Fibroblast of skin of right biceps (primary cell): ENCODE measurements at places on chromosomes 4 and X.
A peak's percentile ranks its signal among the peaks of the same experiment; 100 is the strongest.

DNA sequence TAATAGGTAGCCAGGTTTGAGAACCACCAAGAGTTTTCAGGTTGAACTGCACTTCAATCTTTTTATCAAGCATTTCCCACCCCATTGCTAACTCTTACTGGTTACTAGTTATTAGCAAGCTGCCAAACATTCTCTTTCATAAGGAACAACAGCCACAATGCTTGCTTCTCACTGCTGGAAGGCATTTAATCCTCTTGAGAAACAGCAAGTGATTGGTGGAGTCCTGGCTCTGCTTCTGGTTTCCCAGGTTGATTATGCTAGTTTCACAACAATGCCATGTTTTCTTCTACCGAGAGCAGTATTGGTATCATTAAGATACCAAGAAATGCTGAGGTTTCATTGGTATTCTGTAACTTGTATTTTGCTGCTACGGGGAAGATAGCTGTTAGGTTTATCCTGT is 32.2 kb upstream of the TXLNG start:
- no peak for DNase-seq

- no peak for DNase-seq
These were observed 123.5 kb downstream of the DCHS2 start for GRCh38 chr4:154368060-154368459.

DNA sequence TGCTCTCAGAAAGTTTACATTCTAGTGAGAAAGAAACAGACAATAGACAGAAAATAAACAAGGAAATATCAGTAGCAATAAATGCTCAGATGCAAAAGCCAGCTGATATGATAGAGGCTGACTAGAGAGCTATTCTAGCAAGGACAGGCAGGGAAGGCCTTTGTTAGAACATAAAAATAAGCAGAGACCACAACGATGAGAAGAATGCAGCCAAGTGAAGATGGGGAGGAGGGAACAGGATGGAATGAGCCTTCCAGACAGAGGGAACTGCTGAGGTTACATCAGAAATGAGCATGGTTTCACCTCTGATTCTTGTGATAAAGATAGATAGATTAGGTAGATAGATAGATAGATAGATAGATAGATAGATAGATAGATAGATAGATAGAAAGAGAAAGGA is 7.6 kb upstream of the SOWAHB start:
- DNase-seq, result peak; percentile 90

GRCh38 chr4:121233982-121234381 is 69.9 kb upstream of the TNIP3 start:
- no peak for DNase-seq

DNA sequence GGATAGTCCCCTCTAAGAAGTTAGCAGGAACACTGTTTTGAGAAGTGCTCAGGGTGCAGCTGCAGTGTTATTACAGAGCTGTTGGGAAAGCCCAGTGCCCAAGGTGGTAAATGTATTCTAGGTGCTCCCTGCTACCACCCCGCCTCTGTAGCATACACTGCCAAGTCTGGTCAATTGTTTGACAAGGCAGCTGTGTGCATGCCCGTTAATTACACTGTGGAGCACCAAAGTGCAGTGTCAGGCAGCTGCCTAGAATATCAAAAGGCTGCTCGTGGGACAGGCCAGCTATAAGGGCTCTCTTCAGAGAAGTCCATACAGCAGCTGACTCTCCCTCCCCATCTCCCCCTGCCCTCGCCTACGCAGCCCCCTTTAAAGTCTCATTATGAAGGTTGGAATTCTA is 99.9 kb upstream of the KLHL13 start:
- no peak for DNase-seq

DNA sequence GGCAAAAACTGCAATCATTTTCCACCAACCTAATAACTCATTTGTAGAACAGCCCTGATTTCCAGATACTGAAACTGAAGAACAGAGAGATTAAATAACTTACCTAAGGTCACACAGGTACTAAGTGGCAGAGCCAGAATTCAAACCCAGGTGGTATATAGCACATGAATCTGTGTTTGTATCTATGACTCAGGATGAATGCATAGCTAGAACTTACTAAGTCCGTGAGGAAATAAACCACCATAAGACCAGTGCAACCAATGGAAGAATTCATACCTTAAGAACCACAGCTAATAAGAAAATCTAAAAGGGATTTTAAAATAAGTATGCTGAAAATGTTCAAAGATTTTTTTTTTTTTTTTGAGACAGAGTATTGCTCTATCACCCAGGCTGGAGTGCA is 1.5 kb upstream of the PLAC1 start:
- no peak for DNase-seq

DNA sequence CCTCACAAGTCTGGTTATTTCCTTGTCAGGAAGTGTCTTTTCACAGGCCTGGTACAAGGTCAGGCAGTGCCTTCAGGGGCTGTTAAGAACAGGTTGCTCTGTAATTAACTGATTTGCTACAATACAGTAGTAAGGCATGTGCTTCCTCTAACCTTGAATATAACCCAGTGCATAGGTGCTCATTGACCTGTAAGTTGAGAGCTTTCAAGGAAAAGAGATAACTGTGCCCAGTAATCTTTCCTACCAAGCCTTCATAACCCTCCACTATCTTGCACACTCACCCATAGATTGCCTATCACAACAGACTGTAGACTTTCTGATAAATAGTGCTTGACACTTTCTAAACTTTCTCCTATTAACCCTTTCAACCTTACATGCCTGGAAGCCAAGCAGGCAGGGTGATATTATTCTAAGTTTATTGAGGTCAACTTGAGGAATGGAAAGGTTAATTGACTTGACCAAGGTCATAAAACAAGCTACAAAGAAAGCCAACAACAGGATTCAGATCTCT is 148.1 kb downstream of the PPARGC1A start:
- DNase-seq, result no peak

GRCh38 chr4:67035501-67035900 is 509.8 kb downstream of the CENPC start:
- DNase-seq, result peak; percentile 78

DNA sequence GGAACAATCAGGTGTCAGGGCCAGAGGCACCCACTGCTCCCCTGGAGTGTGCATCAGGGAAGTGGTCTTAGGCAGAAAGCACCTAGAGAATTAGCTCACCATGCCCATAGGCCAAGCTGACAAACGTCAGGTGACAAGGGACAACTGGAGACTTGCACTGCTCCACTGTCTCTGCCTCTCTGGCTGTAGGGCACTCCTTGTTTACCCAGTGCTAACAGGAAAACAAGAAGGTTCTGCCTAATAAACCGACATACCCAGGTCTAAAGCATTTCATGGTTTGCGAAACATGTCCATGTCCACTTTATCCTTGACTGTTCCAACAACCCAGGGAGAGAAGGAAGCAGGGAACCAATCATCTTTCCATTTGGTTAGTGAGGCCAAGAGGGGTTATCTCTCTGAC is 92.5 kb upstream of the MAMLD1 start:
- DNase-seq, result no peak

- DNase-seq, result no peak
These were observed 1470.8 kb upstream of the ADGRL3 start for GRCh38 chr4:59729321-59729720.

DNA sequence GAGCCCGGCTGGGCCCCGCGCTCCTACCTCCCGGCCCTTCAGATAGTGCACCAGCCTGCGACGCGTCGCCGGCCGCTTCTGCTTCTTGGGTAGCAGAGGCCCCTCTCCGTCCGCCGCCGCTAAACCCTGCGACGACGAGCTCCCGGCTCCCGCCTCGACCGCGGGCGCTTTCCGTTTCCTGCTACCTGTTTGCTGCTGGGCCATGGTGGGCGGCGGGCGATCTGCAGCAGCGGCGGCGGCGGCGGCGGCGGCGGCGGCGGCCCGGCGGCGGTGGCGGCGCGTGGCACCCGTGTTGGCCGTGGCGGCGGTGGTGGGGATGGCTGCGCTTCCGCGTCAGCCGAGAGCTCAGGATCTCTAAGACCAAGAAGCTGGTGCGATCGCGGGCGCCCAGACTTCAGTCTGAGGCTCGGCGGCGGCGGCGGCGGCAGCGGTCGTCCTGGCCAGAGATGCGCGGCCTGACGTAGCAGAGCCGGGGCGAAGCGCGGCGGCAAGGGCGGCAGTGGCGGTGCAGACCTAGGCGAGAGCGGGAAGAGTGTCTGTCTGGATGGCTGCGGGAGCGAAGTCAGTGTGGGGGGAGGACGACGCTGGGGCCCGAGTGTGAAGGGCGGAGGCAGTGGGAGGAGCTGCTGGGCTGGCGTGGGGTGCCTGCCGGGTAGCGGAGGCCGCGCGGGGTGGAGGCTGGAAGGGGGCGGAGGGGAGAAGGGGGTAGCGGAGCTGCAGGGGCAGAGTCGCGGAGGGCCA is at the start of gene DCAF12L2:
TSS of gene DCAF12L2 (minus strand) at position 569 of the 741 bp plus-strand sequence. CDS start at position 204, 365 bp downstream.
- DNase-seq, result peak; percentile 34

- peak; percentile 38 for DNase-seq
These were observed 183.2 kb upstream of the WDFY3 start for GRCh38 chr4:85149676-85150075.

DNA sequence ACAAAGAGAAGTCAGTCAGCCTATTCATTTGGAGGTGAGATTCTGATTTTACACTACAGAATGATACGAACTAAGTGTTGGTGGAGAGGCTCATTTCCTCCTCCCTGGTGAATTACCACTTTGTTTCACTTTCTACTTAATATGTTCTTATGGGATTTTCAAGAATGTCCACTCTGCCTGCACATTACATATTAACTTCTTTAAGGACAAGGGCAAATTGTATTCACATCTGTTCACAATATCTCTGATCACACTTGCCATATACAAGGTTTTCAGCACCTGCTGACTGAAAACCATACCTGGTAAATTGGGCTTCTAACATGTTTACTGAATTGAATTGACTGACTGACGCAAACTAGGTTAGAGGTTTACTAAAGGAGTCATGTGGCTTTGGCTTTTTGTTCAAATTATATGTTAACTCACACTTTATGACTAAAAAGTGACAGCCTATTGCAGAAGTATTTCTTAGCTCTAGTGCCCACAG is 188.4 kb upstream of the MBNL3 start:
- no peak for DNase-seq

- peak; percentile 60 for DNase-seq
These were observed 9.6 kb upstream of the UVSSA start for GRCh38 chr4:1337376-1337831.

DNA sequence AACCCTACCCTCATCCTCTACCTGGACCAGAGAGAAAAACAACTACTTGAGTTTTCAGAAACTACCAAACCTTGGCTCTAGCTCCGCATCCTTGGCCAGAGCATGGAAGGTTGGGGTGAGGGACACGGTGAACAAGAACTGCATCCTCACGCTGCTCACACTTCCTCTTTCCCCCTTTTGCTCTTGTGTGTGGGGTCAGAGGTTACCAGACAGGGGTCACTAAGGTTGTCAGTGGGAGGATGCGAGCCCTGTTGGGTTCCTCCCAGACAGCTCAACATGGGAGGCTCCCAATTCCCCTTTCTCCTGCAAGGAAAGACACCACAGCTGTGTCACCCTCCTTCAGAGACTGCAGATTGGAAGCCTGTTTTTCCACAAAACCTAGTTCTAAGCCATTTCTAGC is 5.5 kb upstream of the ZXDB start:
- no peak for DNase-seq

GRCh38 chr4:129092631-129093190 is 628 bp downstream of the SCLT1 start:
- DNase-seq, result peak; percentile 8

- DNase-seq, result no peak
These were observed 122.5 kb downstream of the UCHL1 start for GRCh38 chr4:41379230-41379629.

GRCh38 chr4:151284534-151285245 is 7.7 kb downstream of the PRSS48 start:
- no peak for DNase-seq

GRCh38 chr4:3019145-3019846 is 55.0 kb downstream of the HTT-AS start:
- DNase-seq, result no peak

DNA sequence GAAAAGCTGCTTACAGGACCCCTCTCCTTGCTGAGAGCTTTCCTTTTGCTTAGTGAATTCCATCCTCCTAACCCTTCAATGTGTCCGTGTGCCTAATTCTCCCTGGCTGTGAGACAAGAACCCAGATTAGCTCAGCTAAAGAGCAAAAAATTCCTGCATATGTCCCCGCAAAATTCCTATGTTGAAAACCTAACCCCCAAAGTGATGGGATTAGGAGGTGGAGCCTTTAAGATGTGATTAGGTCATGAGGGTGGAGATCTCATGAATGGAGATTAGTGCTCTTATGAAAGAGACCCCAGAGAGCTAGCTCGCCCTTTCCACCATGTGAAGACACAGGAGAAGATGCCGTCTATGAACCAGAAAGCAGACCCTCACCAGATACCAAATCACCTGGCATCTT is 503.0 kb upstream of the DIAPH2 start:
- no peak for DNase-seq

GRCh38 chrX:6666624-6667023 is 131.7 kb upstream of the VCX3A start:
- no peak for DNase-seq

DNA sequence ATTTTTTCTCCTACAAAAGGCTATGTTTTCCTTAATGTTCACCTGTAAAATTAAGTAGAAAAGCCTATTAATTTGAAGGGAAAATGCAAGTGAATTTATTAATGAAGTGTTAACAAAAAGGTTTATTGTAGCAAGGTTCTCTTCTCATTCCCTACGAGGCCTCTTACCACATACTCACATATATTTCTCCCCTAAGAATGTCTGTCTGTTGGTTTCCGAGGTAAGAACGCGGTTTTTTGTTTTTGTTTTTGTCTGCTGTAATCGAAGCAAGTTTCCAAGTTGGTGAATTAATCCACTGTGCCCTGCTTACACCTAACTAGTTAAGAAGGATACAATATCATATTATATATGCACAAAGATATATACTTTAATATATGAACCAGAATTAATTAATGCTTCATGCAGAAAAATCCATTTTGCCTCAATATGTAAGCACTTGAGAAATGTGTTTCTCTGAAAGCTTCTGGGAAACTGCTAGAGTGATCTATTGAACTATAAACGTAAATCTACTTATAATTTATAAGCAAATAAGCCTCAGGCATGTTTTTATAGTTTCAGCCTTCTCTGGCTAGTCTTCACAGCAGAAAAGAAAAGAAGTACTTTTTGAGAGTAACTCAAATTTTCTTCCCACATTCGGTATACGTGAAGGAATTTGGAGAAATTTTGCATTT is 120.8 kb downstream of the EGF start:
- DNase-seq, result no peak

- peak; percentile 0 for DNase-seq
These were observed 120.3 kb upstream of the KLHL4 start for GRCh38 chrX:87397103-87397886.

DNA sequence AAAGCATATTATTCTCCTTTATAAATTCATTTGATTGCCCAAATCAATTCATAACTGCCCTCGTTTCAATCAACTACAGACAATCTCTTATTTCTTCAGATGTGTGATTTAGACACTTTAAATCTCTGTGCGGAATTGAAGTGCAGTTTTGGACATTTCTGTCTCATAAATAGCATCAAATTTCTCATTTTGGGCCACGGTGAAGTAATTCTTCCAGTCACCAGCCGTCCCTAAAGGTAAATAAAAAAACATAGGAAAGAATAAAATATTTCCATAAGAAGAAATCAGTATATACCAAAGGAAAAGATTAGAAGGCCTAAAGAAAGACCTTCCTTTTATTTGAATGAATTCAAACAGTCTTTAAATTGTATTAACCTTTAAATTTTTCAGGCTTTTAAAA is 33.4 kb downstream of the SULT1B1 start:
- no peak for DNase-seq
